ENCODE measurements at places on chromosomes 11 and 22.

DNA sequence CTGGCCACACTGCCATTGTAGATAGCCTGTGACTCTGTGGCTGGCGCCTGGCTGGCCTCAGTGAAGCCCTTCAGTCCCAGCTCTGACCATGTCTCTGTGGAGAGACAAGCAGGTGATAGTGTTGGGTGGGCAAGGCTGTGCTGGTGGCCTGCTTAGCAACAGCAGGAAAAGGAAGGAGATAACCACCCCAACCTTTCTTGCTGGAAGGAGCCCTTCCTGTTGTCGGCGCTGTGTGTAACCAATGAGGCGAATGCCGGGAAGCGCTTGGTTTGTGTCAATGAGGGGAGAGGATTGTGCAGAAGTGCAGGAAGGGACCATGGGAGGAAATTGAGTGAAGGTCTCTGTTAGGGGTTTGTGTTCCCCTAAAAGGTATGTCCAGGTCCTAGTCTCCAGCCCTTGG is 27.3 kb downstream of the PARVB start:
- DNase-seq: no peak

- no peak for DNase-seq
These were observed 9.6 kb downstream of the SULT4A1 start for GRCh38 chr22:43852573-43853327.

GRCh38 chr11:4932751-4933150 is 8.6 kb upstream of the OR51G1 start:
- no peak for DNase-seq

GRCh38 chr11:132422722-132423121 is 1052.3 kb downstream of the NTM start:
- DNase-seq: no peak

DNA sequence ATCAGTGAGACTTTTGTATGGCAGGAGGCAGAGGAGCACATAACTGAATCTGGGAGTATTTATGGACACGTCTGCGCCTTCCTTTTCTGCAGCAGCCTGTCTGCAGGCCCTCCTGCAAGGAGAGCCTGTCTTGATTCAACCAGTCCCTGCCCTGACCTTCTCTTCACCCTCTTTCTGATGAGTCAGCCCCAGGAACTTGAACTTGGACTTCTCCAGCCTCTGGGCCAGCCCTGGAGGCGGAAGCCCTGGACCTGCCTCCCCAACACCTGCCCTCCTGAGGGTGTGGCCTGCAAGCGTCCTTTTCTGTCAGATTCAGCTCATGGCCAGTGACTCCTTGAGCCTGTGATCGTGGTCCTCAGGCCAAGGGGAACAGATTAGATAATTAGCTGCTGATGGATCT is 20.0 kb downstream of the DAGLA start:
- no peak for DNase-seq

GRCh38 chr11:65445604-65446445 is 23.2 kb downstream of the NEAT1 start:
- no peak for DNase-seq

GRCh38 chr11:104127828-104128227 is 36.1 kb downstream of the PDGFD start:
- no peak for DNase-seq
